CD4-positive, alpha-beta memory T cell (primary cell): ENCODE measurements at places on chromosomes 7 and 10. TPM values are rescaled to one million over a fixed set of nuclear protein-coding genes. Genes with fewer than 3 reads are reported as not detected.

AUTS2 gene
- total RNA-seq, result 32.1 TPM

LRRC61 gene
- total RNA-seq, result 11.0 TPM

TMEM236 gene
- total RNA-seq, result 0.17 TPM

DNA sequence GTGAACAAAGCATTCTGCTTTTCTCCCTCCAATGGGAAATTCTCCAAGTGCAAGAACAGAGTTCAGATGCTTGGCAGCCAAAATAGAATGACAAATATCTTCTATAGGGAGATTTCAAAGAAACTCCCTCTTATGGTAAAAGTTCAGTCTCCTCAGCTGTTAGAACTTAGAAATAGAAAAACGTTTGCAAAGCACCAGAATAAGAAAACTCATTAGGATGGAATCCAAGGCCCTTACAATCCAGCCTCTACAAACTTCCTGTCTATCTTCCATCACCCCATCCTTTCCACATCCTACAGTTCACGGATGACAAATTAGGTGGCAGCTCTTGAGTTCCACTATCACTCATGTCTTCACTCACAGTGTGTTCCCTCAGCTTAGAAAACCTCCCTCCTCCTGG is 25.7 kb downstream of the FAM13C start:
- no peak for DNase-seq
